Activated CD4-positive, alpha-beta T cell treated with anti-CD3 and anti-CD28 coated beads for 48 hours (primary cell): ENCODE measurements at places on chromosomes 3 and 15.

DNA sequence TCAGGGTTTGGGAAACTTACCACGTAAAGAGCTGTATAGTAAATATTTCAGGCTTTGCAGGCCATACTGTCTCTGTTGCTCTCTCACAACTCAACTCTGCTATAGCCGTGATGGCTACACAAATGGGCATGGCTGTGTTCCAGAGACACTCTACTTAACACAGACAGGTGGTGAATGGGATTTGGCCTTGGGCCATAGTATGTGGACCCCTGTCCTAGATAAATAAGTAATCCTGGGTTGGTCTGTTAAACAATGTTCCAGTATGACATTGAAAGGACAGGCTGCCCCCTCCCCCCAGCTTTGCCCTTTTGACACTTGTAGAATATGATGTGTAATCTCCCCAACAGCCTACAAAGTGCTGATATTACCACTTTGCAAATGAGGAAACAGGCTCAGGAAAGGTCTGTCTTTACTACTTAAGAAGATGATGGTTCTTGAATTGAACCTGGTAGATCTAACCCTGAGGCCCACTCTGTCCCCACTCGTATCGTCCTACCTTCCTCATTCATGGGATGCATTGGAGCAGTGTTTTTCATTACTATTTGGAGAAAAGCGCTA lies 38.4 kb downstream of the SLCO3A1 start:
- no peak for DNase-seq

- peak; percentile 38 for DNase-seq
Measured at GRCh38 chr3:13277860-13278531, 142.1 kb downstream of the NUP210 start.

DNA sequence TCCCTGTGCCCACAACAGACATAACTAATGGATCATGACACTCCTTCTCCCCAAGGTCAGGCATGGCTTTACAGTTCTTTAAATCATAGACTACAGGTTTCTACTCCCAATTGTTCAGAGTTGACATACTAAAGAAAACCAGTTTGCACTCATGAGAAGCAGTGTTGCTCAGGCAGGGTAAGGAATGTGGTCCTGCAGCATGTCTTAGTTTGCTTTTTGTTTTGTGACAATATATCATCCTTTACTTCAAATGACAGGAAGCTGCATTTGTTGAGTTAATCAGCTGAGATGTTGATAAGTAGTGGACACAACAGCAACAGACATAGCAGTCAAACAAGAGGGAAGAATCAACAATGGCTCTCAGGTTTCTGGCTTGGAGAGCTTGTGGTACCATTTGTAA lies 267.5 kb downstream of the SLCO3A1 start:
- no peak for DNase-seq

GRCh38 chr15:84033793-84034553 lies 201.6 kb upstream of the GOLGA6L4 start:
- no peak for DNase-seq

- no peak for DNase-seq
Measured at GRCh38 chr3:193008654-193009053, 91.0 kb upstream of the MB21D2 start.

GRCh38 chr3:50515565-50516439 lies 12.4 kb upstream of the CACNA2D2 start:
- no peak for DNase-seq

- no peak for DNase-seq
Measured at GRCh38 chr3:119418641-119419040, 44.8 kb downstream of the TMEM39A start.

GRCh38 chr15:77486542-77487468 lies 66.1 kb downstream of the HMG20A start:
- DNase-seq: no peak

DNA sequence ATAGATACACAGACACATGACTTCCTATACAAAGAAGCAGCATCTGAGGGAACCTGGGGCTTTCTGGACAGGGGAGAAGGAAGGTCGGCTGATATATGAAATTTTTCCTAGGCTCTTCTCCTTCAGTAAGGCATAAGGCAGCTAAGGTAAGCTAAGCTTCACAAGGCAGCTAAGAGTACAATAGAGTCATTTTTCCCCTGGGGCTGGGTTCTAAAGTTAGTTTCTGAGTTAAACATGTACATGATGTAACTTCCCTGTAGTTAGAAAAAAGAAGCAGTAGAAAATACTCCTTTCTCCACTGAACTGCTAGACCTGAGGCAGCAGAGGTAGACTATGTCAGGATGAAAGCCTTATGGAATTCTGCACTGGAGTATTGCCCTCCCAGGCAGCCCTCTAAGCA lies 109.6 kb downstream of the PLD1 start:
- no peak for DNase-seq

GRCh38 chr3:16056217-16056616 lies 118.3 kb upstream of the GALNT15 start:
- no peak for DNase-seq

DNA sequence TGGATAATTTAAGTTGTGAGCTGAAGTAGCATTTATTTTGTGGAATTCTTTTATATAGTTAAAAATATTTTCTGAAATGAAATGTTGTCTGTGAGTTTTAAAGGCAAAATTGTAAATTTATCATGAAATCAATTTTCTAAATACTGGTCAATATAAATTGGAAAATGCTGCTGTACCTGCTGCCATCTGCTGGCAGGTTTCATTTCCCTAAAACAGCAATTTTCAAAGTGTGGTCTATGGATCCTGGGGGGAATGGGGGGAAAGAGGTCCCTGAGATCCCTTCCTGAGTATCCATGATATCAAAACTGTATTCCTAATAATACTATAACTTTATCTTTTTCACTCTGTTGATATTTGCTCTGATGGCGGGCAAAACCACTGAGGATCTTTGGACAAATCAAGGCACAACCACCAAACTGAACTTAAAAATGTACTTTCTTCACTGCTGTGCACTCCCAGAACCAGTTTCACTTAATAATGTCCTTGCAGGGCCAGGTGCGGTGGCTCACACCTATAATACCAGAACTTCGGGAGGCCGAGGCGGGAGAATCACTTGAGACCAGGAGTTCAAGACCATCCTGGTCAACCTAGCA lies 17.2 kb upstream of the CCR4 start:
- DNase-seq: no peak

- no peak for DNase-seq
Measured at GRCh38 chr3:127637546-127637945, 8.6 kb downstream of the PODXL2 start.

DNA sequence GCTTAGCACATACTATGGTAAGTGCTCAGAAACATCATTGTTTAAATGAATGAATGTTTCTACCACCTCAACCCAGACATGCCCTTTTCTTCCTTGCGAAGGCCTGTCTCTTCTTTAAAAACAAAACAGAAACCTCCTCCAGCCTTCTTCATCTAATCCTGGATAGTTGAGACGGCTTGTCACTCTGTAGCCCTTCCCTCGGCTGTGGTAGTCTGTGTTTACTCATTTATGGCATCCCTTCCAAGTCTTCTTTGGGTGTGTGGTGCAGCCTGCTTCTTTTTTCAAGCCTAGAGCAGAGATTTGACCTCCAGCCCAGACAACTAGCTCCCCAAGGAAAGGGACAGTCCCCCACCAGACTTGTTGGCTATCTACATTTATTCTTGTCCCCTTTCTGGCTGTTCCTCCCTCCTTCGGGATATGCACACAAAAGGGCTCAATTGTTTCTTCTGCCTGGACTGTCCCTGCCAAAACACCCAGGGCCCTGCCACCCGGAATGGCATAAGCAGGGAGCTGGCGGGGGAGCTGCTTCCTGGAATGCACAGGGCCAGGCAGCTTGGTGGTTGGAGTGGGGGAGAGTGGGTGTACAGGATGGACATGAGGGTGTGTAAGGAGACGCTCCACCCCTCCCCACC lies 67.8 kb downstream of the ITGA11 start:
- no peak for DNase-seq

- DNase-seq: no peak
Measured at GRCh38 chr3:80677796-80678195, 910.0 kb upstream of the ROBO1 start.

- no peak for DNase-seq
Measured at GRCh38 chr3:9875448-9875847, 4.6 kb downstream of the CIDEC start.

- no peak for DNase-seq
Measured at GRCh38 chr15:86317384-86317740, 237.7 kb downstream of the AGBL1 start.

GRCh38 chr3:45988804-45989203 lies 6.8 kb downstream of the FYCO1 start:
- DNase-seq: no peak

DNA sequence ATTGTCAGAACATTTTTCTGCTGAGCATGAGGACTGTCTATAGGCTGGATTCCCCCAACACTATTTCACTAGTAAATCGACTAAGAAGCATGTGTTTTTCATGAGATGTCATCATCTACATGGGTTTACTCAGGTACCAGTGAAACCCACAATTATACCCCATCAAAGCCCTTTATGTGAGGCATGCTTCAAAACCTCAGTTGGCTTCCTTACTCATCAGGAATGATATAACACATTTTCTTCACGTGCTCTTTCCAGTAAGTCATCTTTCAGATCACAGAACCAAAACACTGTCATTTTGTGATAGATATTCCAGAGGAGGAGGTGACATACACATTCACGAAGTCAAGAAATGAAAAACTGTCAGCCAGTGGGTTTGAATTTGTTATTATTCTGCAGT lies 116.5 kb downstream of the ANO10 start:
- DNase-seq: peak; percentile 14

- DNase-seq: no peak
Measured at GRCh38 chr3:102905811-102906210, 471.0 kb downstream of the ZPLD1 start.

DNA sequence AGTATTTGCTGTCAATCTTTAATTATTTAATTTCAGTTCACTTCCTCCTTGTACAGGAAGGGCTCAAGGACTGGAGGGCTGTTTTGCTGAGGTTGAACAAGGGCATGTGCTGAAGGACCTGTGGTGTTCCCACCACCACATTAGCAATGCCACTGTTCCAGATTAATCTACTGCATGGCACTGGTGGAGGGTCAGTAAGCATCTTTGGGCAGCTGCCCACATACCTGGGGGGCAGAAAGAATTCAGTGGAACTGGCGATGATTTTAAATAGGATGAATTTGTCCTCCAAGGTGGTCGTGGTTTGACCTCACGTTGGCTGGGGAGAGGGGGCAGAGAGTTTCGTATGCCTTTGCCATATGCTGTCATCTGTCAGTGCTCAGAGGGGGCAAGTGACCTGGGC lies 244.8 kb downstream of the TLE3 start:
- no peak for DNase-seq

DNA sequence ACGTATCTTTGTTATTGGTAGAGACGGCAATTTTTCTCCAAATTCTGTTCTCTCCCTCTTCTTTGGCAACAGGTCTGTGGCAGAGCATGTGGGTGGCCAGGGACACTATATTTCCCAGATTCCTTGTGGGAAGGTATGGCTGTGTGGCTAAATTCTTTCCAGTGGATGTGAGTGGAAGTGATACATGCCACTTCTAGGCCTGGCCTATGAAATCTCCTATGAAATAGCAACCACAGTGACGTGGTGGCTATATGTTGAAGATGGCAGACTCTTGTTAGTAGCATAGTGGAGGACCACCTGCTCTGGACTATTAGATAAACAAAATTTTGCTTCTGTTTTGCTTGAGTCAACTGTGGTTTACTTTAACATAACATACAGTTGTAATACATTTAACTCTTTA lies 243.3 kb downstream of the IL20RB start:
- DNase-seq: no peak

GRCh38 chr3:191961022-191961421 lies 500.1 kb downstream of the PYDC2 start:
- no peak for DNase-seq

DNA sequence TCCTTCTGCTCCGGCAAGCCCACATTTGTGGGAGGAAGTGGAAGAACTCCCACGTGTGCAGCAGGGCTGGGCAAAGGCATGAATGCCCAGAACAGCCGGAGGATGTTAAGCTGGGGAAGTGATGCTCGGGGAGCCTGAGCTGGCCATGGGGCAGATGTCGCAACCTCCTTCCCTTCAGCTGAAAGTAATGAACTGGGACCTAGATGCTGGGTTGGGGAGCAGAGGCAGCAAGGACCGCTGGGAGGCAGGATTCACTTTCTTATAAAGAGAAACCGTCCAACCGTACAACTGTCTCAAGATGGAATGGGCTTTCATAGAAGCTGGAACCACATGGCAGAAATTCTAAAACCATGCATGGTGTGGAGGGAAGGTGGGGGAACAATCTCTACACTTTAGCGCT lies 290.9 kb downstream of the OCA2 start:
- no peak for DNase-seq

GRCh38 chr3:70249509-70250160 lies 62.8 kb downstream of the MDFIC2 start:
- no peak for DNase-seq

- no peak for DNase-seq
Measured at GRCh38 chr15:26910715-26911114, 43.9 kb downstream of the GABRA5 start.

DNA sequence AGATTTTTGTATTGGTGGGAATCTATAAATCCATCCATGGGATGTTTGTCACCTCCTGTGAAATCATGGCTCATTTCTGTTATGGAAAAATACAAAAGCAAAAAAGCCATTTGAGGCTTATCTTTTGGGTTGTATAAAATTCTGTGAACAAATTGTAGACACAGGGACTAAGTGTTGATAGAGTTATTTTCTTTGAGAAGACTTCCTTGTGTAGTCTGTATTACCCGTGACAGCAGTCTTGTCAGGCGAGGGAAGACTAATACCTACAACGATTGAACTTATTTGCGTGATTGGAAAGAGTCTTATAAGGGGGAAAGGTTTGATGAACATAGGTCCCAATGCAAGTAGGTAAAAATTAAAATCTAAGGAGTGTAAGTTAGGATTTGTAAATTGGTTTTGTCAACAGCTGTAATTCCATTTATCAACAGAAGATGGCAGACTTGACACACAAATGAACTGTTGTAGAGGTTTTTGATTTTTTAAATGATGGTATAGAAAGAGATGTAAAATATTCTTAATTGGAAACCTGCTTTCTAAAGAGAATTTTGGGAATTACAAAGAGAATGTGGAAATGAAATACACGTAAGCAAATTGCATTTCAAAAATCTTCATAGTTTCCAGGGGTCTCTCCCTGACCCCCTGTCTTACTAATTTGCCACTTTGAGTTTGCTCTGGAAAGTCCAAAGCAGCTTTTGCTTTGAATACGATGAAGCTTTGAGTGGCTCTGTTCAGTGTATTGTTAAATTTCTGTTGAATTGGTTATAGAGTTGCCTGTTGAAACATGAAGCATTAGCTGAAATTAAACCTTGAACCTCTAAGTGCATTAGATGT lies 33.2 kb downstream of the SLC25A26 start:
- no peak for DNase-seq

- DNase-seq: peak; percentile 75
Measured at GRCh38 chr3:50623840-50624474, 7.0 kb downstream of the MAPKAPK3 start.

- DNase-seq: no peak
Measured at GRCh38 chr15:27538325-27538724, 560.8 kb downstream of the OCA2 start.

GRCh38 chr3:71355862-71356261 lies 227.7 kb downstream of the FOXP1 start:
- DNase-seq: peak; percentile 65

DNA sequence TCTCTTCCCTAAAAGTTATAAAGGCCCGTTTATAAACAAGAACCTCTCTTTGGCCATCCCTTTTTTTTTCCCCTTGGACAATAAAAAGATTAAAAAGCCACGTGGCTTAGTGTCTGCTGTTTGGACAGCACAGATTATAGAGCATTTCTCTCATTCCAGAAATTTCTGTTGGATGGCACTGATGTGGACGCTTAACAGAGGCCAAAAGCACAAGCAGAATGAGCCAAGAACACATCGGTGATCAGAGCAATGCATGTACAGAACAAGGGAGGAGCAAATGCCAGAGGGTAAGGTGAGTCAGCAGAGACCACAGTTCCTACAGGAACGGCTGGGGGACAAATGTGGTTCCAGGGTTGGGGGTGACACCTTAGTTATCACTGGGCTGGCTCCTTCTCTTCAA lies 30.3 kb upstream of the CTNNB1 start:
- no peak for DNase-seq
